ENCODE measurements at places on chromosomes 12 and 14.

DNA sequence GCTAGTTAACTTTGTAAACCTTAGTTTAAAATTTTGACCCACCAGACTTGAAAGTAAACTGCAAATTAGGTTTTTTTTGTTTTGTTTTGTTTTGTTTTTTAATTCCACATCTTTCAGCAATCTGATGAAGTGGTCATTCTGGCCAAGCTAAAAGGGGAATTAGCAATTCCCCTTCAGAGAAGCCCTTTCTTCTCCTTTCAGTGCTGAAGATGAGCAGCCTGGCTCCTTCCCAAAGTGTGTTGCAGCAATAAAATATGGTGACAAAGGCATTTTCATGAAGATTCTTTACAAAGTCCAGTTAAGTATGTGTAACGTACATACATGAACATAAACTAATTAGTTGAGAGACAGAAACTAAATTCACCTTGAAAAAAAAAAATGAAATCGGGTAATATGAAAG is 380.1 kb downstream of the NOVA1 start:
- no peak for DNase-seq

- no peak for DNase-seq
These were observed 9.2 kb downstream of the ARHGEF25 start for GRCh38 chr12:57620245-57620935.

DNA sequence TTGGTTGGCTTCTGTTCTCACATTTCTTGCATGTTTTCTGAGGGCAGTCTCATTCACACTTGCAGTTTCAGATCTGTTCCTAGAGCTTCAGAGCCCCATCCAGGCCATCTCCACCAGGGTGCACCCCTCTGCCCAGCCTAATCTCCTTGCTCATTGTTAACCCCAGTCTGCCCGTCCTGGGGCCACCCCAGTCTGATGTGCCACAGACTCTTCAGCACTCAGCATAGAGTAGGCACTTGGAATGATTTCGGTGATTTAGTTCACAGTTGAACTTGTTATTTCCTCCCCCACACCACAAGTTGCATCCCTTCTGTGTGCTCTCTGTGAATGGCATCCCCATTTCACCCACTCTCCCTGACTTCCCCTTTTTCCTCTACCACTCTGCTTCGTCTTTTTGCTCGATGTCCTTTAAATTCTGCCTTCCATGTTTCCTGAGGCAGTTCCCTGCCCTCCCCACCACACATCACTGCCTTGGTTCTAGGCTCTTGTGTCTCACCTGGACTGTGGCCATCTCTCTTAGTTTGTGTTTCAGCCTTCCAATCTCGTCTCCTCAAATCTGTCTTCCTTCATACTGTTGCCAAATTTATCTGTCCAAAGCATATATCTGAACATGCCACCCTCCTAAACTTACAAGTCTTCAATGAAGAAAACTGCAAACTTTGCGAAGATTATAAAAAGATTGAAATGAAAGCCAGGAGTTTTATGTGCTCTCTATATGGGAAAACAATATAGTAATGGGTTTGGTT is 41.5 kb downstream of the ANO6 start:
- DNase-seq: no peak

DNA sequence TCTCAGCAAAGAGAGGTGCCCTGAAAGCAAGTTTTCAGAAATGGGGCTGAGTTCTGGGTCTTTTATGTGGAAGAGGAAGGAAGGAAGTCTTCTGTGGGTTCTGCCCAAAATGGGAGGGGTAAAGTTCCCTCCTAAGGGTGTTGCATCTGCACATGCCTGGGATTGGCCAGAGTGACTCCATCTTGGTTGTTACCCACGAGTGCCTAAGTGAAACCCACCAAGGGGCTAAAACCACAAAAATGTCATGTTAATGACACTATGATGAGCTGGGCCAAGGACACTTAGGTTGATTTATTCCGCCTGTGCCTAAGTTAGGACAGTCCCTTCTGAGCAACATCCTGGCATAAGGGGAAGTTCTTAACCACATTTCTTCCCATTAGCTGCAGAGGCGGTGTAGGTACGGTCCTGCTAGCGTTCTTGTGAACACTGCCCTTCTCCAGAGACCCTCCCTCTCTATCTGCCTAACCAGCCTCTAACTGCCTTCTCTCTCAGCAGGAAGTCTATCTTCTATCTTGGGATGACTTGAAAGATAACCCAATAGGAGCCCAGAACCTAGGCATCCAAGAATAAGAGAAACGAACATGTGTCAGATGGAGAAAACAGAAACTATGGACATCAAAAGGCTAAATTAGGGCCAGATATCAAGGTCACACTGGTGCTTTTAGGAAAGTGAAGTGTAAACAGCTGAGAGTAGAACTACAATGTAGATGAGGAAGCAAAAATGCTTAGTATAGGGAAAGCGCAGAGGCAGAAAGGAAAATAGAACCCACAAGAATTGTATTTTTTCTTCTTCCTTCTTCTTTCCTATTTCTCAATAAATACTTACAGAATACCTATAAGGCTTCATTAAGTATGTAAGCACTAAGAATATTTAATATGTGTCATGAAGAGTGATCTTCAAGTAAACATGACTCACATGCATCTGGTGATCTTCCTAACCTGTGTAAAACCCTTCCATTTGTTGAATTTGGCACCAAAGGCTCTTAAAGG is 104.2 kb upstream of the AMN1 start:
- DNase-seq: no peak

- no peak for DNase-seq
These were observed 17.7 kb downstream of the EPYC start for GRCh38 chr12:90987101-90987500.

- DNase-seq: no peak
These were observed 105.5 kb upstream of the MAP1LC3B2 start for GRCh38 chr12:116453631-116454030.

DNA sequence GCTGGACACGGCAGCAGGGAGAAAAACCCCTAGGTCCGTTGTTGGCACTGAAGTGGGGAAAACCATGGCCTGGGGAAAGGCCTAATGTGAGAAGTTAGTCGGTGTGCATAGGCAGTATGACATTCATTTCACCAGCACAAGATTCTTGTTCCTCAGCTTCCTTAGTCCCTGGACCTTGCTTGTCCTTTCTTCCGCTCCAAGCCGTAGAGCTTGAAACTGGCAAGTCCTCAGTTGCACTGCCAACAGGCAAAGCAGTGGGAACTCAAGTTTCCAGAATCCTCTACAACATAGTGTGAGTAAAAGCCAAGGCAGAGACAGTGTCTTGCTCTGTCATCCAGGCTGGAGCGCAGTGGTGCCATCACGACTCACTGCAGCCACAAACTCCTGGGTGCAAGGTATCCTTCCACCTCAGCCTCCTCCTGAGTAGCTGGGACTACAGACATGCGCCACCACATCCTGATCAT is 138.5 kb upstream of the AMIGO2 start:
- no peak for DNase-seq

GRCh38 chr12:40464121-40464520 is 228.1 kb upstream of the CNTN1 start:
- no peak for DNase-seq

- no peak for DNase-seq
These were observed 38.0 kb downstream of the SPPL3 start for GRCh38 chr12:120866108-120866507.

DNA sequence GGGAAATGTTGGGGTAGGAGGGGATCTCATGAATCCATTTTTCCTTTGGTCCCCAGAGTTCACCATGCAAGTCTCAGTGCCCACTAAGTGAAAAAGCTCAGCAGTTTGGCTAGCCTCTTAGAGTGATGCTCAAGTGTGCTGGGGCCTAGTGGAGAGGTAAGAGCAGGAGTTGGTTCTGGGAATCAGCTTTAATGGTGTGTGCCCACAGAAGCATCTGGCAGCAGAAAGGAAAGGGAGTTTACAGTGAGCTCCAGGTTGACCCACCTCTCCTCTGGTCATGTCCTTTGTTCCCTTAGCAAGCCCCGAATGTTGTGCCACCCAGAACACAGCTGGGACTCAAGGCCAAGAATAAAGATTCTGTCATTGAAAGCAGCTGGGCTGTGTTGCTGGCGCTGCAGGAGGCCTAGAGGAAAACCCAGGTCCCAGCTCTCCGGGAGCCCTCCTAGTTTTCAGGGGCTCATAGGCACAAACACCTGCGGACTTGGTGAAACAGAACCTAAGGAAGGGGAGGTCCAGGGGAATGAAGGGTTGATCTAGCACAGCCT is 320.8 kb downstream of the ZFP36L1 start:
- DNase-seq: no peak

GRCh38 chr14:82786483-82786880 is 1252.8 kb upstream of the SEL1L start:
- no peak for DNase-seq

DNA sequence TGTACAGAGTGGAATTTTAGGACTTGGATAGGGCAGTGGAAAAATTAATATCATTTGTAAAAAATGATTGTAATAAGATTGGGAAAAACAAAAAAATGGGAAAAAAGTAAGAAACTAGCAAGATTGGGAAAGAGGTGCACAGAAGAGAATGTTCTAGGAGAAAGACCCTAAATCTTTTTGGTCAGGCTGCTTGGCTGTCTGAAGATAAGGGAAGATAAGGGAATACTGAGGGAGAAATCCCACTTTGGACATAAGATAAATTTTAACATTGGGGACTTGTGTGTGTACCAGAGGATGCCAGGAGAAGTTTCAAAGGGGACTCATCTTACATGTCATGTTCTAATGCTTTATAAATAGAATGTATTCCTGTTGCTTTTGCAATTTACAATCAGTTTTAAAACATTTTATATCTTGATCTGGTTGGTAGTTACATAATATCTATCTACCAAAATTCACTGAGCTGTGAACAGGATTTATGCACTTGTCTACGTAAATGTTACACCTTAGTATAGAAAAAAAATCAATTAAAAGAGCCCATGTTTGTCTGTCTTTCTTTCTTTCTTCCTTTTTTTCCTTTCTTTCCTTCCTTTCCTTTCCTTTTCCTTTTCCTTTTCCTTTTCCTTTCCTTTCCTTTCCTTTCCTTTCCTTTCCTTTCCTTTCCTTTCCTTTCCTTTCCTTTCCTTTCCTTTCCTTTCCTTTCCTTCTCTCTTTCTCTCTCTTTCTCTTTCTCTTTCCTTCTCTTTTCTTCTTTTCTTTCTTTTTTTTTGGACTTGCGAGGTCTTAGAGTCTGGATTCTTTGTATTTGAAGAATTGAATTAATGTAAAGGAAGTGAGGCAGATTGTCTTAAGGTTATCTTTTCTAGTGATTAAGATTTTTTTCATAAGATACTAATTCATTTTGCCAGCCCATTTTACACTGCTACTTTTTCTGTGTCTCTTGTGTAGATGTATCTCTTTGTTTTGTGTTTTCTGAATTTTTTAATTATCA is 66.1 kb downstream of the KTN1 start:
- no peak for DNase-seq

GRCh38 chr12:39483597-39483996 is 40.7 kb upstream of the KIF21A start:
- no peak for DNase-seq

GRCh38 chr14:102870994-102871831 is 51.2 kb upstream of the AMN start:
- no peak for DNase-seq

DNA sequence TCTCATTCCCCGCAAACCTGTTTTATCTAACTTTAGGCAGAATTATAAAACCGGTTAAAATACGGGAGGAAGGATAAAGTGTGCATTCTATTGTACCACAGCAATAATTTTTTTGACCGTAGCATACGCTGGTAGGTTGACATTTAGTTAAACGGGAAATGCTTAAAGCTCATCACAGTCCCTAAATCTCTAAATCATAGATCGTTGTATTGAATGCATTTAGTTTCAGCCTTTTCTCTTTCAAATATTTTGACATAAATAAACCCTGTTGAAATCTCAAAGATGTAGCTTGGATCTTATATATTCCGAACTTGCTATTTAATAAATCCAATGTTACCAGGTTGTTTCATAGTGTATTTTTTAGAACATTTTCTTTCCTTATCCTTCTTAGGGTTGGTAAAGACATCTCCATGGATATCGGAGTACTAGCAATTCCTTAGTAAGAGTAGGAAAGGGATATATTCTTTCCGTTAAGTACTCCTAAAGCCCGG is 798 bp downstream of the CLEC2B start:
- no peak for DNase-seq

DNA sequence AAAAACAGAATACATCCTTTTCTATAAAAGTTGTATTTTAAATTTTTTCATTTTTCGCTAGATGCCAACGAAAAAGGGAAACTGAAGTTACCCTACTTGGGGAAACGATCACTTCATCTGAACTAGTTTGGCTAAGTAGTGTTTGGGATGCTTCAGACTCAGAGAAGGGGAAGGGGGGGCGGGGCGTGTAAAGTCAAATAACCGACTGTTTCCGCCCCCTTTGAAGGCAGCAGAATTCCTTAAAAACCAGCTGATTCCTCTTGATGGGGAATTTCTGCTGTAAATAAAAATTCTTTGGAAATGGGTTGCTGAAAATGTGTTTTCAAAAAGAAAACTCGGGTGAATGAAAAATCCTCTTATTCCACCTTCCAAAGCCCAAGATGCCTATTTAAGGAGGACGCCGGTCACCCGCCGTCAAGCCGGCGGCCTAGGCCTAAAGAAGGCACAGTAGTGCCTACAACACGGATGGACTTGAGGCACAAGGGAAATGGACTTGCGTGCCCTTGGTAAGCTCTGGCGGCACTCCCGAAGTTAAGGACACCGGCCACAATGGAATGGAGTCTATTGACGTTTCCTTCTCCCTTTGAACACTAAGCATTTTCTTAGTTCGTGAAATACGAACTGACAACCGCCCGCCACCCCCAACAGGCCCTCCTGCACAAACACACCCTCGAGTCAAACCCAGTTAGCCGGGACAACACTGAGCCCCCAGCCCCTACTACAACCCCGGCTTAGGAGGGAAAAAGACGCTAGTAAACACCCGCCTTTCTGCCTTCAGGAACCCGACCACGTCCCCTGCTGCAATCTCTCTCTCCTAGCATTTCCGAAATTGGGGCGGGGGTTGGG is 1.9 kb downstream of the ATXN2 start:
- DNase-seq: no peak

GRCh38 chr14:70027785-70028428 is 148.7 kb downstream of the SMOC1 start:
- DNase-seq: no peak

- DNase-seq: no peak
These were observed 113.6 kb upstream of the ATF1 start for GRCh38 chr12:50650285-50650684.

GRCh38 chr14:102430212-102430908 is 67.6 kb downstream of the TECPR2 start:
- no peak for DNase-seq

GRCh38 chr12:106304797-106305196 is 2.3 kb downstream of the TCP11L2 start:
- DNase-seq: no peak

- no peak for DNase-seq
These were observed 28.5 kb downstream of the TUBA1A start for GRCh38 chr12:49160399-49160798.

GRCh38 chr14:58779376-58779775 is 141.6 kb downstream of the DACT1 start:
- DNase-seq: no peak

All from AG09319 (cell line).